ENCODE measurements at places on chromosomes 3 and 15.

DNA sequence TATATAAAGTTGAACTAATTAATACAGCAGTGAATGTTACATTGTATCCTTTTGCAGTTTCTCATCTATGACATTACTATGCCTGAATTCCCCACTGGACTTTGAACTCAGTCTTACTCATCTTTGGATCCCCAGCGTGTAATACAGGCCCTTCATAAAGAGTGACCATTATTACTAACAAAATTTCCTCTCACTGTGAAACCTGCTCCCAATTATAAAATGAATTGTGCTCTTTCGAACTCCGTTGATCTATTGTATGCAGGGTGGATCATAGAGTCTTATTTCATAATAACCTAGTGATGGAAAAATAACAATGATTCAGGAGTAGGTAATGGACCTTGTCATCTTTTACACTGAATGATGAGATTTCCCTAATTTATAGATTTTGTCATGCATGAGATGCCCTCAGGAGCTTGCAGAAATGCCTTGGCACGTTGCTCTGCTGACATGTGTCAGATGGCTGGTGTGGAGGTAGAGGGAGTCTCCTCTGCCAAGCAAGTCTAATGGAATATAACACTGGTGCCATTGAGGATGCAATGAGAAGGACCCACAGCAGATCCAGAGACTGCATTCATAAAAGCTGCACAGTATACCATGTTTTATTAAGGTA lies 25.5 kb downstream of the B3GNT5 start:
- H3K36me3 ChIP-seq = no peaks in the 10 kb centered on the region
- H3K4me3 ChIP-seq = no peak overlapping the region
- DNase-seq = peak; percentile 15
- H3K4me1 ChIP-seq = peaks cover 11% of the 10 kb centered on the region
- H3K27me3 ChIP-seq = no peaks in the 10 kb centered on the region

GRCh38 chr3:79246875-79247724 lies 520.7 kb downstream of the ROBO1 start:
- peak overlapping the region; percentile 0 for H3K27ac ChIP-seq
- no peak for DNase-seq
- H3K4me1 ChIP-seq = no peaks in the 10 kb centered on the region

- H3K4me1 ChIP-seq = peaks cover 24% of the 10 kb centered on the region
- no peaks in the 10 kb centered on the region for H3K27me3 ChIP-seq
- no peaks in the 10 kb centered on the region for H3K36me3 ChIP-seq
- H3K4me3 ChIP-seq = no peak overlapping the region
Measured at GRCh38 chr3:195105389-195105788, 165.6 kb downstream of the XXYLT1 start.

GRCh38 chr3:155846119-155846518 lies 8.1 kb downstream of the SLC33A1 start:
- DNase-seq = peak; percentile 57
- H3K27me3 ChIP-seq = no peaks in the 10 kb centered on the region

- H3K36me3 ChIP-seq = no peaks in the 10 kb centered on the region
- no peaks in the 10 kb centered on the region for H3K27me3 ChIP-seq
- DNase-seq = peak; percentile 53
- H3K4me1 ChIP-seq = no peaks in the 10 kb centered on the region
- no peak overlapping the region for H3K27ac ChIP-seq
Measured at GRCh38 chr3:63067999-63068645, 192.9 kb upstream of the CADPS start.

GRCh38 chr3:100107221-100107814 lies 7.0 kb downstream of the FILIP1L start:
- H3K4me1 ChIP-seq = peaks cover 17% of the 10 kb centered on the region
- no peaks in the 10 kb centered on the region for H3K27me3 ChIP-seq
- H3K4me3 ChIP-seq = no peak overlapping the region
- peak; percentile 67 for DNase-seq

- H3K27ac ChIP-seq = no peak overlapping the region
- no peaks in the 10 kb centered on the region for H3K4me1 ChIP-seq
- no peak for DNase-seq
- no peaks in the 10 kb centered on the region for H3K36me3 ChIP-seq
- H3K4me3 ChIP-seq = no peak overlapping the region
Measured at GRCh38 chr3:157233923-157234322, 74.0 kb upstream of the CCNL1 start.

DNA sequence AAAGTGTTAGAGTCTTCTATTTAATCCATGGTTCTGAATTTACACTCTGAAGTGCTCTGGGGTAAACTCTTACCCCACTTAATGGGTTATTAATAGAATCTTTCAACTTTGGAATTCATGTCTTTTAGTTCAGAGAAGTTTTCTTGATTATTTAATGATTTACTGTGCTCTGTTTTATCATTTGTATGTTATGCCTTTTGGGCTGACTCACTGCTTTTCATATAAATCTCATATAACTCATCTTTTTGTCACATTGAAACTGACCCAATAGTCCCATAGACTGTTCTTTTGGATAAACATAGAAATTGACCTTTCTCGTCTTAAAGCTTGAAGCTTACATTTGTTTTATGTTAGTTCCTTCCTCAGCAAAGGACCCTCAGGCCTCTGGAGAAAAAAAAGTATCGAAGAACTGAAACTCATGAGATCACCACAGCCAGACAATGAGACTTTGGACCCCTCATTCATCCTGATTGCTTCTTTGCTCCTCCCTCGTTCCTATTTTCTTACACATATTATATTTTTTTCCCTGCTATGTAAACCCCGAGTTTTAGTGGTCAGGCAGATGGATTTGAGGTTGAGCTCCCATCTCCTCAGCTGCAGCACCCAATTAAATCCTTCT lies 229.1 kb upstream of the CBLB start:
- H3K27ac ChIP-seq = no peak overlapping the region
- no peak overlapping the region for H3K4me3 ChIP-seq
- H3K4me1 ChIP-seq = no peaks in the 10 kb centered on the region
- no peaks in the 10 kb centered on the region for H3K36me3 ChIP-seq
- DNase-seq = peak; percentile 12

GRCh38 chr3:41321642-41321980 lies 122.3 kb downstream of the CTNNB1 start:
- H3K4me3 ChIP-seq = no peak overlapping the region
- no peak for DNase-seq
- H3K36me3 ChIP-seq = no peaks in the 10 kb centered on the region
- no peak overlapping the region for H3K27ac ChIP-seq

DNA sequence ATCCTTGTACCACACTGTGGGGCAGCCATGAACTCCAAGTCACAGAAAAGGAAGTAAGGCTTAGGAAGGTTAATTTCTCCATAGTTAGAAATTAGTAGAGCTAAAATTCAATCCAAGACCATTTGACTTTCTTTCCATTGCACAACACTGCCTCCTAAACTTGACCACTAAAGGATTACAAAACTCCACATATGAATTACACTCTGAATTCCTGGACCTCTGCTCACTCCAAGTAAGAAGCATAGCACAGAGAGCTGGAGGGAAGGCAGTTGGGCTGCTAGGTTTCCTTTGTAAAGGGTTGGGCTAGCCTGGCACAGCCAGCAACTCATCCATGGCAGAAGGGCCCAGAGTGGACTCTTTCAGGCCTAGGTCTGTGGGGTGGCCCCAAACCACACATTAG lies 134.4 kb downstream of the MYLK start:
- peaks cover 26% of the 10 kb centered on the region for H3K4me1 ChIP-seq
- no peak overlapping the region for H3K4me3 ChIP-seq
- H3K27me3 ChIP-seq = no peaks in the 10 kb centered on the region
- H3K27ac ChIP-seq = peak overlapping the region; percentile 81
- H3K36me3 ChIP-seq = no peaks in the 10 kb centered on the region

GRCh38 chr3:120449701-120450599 lies 842 bp downstream of the FSTL1 start:
- H3K36me3 ChIP-seq = peaks cover 13% of the 10 kb centered on the region
- peaks cover 30% of the 10 kb centered on the region for H3K4me1 ChIP-seq
- DNase-seq = peak; percentile 63

- no peaks in the 10 kb centered on the region for H3K36me3 ChIP-seq
- H3K4me3 ChIP-seq = no peak overlapping the region
- no peak overlapping the region for H3K27ac ChIP-seq
- H3K4me1 ChIP-seq = no peaks in the 10 kb centered on the region
Measured at GRCh38 chr15:101597360-101597928, 54.7 kb downstream of the TM2D3 start.

DNA sequence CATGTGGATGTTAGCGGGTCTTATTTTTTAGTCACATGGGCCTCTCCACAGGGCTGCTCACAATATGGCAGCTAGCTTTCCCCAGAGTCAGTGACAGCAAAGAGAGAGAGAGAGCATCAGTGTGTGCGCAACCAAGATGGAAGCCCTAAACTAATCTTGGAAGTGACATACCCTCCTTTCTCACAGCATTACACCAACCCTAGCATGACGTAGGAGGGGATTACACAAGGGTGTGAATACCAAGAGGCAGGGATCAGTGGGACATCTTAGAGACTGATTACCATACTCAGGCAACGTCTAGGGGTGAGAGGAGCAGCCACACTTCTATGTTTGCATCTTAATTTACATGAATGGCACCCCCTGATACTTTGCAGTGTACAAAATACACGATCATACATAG lies 3.5 kb upstream of the UBE2E2 start:
- H3K4me3 ChIP-seq = no peak overlapping the region
- no peak overlapping the region for H3K27ac ChIP-seq
- DNase-seq = no peak
- no peaks in the 10 kb centered on the region for H3K36me3 ChIP-seq

- H3K27ac ChIP-seq = no peak overlapping the region
- DNase-seq = no peak
- H3K36me3 ChIP-seq = peaks cover 24% of the 10 kb centered on the region
- peaks cover 40% of the 10 kb centered on the region for H3K4me1 ChIP-seq
Measured at GRCh38 chr15:68349151-68349550, 71.6 kb downstream of the FEM1B start.

- H3K4me3 ChIP-seq = no peak overlapping the region
- DNase-seq = no peak
- H3K36me3 ChIP-seq = no peaks in the 10 kb centered on the region
Measured at GRCh38 chr3:42900226-42901072, 5.5 kb upstream of the ZNF662 start.

GRCh38 chr15:74657846-74658245 lies 38.0 kb downstream of the EDC3 start:
- no peaks in the 10 kb centered on the region for H3K27me3 ChIP-seq
- no peaks in the 10 kb centered on the region for H3K36me3 ChIP-seq
- peaks cover 25% of the 10 kb centered on the region for H3K4me1 ChIP-seq

- H3K4me3 ChIP-seq = no peak overlapping the region
- no peaks in the 10 kb centered on the region for H3K36me3 ChIP-seq
- H3K27ac ChIP-seq = no peak overlapping the region
- no peaks in the 10 kb centered on the region for H3K4me1 ChIP-seq
- no peaks in the 10 kb centered on the region for H3K27me3 ChIP-seq
- DNase-seq = no peak
Measured at GRCh38 chr3:176631165-176631564, 566.1 kb downstream of the TBL1XR1 start.
